ENCODE measurements at places on chromosomes 6 and 20. TPM values are rescaled to one million over a fixed set of nuclear protein-coding genes. Genes with fewer than 3 reads are reported as not detected.

DNA sequence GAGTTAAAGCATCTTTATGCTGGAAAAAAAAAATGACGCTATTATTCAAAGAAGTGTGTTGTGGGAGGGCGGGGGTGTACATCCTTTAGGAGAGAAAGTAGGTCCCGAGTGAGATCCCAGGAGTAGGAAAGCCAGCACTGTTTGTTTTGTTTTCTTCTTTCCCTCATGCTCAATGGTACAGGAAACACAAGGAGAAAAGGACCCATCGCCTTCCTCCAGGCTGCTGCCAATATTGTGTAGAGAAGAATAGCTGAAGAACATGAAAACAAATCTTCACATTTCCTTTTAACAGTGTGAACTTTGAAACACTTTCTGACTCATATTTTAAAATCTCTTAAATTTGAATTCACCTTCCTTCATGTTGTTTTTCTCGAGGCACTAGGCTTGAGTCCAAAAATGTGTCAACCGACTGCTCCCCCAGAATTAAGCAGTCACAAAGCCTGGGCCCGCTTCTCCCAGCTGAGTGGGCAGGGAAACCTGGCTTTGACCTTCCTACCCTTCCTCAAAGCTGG lies 22.3 kb downstream of the PPP1R16B start:
- no peak for DNase-seq

The CDC5L gene
- 16.9 TPM for total RNA-seq

The NR2E1 gene
- total RNA-seq, result not detected

GRCh38 chr20:41177636-41178035 lies 40.3 kb downstream of the PLCG1 start:
- no peak for DNase-seq

DNA sequence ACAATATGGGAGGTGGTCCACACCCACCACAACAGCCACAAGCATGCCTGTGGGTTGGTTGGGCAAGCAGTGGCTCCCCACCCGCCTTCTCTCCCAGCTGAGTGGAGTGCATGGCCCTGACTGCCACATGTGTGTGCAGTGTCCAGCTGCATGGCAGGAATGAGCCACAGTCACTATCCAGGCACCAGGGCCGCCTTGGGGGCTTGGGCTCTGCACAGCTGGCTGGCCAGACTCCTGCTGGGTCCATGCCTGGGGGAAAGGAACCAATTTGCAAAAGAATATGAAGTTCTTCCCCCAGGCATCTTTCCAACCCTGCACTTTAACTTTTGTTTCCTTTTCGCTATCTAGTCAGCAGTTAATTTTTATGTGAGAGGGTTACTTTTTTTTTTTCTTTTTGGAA lies 11.6 kb upstream of the ASCC3 start:
- no peak for DNase-seq

GRCh38 chr20:47740121-47740861 lies 45.0 kb downstream of the SULF2 start:
- DNase-seq, result no peak

DNA sequence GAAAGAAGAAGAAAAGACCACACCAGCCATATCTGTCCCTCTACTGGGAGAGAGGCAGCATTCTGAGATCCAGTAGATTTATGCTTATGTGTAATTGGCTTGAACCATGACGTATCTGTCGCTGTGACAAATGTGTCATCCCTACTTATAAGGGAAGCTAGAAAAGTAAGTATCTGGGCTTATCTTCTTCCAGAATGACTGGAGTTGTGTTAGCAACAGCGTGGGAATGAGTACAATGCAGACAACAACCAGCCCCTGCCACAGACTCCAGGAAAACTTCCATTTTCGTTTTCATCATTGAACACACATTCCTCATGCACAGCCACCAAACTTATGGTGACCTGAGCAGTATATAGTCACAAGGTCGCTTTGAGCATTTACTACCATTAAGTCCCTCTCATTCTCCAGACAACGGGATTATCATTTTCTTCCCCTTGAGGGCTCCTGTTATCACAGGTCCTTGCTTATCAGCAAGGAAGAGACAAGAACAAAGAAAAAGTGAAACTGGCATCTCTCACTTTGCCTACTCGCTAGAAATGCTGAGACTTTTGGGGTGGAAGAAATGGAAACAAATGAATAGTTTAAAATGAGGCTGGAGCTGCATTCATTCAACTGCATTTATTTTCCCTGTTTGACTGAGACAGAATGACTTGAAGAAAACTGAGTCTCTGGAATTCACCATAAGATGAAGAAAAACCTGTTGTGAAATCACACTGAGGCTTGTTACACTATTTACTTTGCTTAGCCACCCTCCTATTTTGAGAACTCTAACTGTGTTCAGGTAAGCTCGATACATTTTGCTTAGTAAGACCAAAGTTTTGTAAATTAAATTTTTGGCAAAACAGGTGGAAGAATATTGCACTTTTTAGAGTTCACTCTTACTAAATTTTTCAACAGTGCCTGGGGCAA lies 149.3 kb upstream of the FOXQ1 start:
- DNase-seq, result no peak

The CST2 gene
- not detected for total RNA-seq

GRCh38 chr6:158765499-158766068 lies 53.6 kb downstream of the EZR start:
- DNase-seq, result no peak

GRCh38 chr6:36594816-36595643 lies 868 bp downstream of the SRSF3 start:
- DNase-seq, result peak; percentile 67

DNA sequence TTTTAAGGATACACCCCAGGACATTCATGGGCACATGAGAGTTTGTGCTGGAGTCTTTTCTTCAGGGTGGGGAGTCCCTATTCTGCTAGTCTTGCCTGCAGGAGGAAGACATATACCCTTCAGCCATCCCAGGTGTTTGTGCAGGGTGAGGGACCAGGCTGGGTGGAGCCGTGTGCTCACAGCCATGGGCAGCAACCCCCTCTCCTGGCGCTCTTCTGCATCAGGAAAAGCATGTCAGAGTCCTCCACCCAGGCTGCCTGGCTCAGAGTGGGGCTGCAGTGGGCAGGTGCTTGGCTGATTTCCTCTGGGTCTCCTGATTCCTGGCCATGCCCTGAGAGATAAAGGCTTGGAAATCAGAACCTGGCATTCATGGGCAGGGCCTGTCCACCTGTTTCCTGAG lies 22.7 kb upstream of the MLN start:
- no peak for DNase-seq

DNA sequence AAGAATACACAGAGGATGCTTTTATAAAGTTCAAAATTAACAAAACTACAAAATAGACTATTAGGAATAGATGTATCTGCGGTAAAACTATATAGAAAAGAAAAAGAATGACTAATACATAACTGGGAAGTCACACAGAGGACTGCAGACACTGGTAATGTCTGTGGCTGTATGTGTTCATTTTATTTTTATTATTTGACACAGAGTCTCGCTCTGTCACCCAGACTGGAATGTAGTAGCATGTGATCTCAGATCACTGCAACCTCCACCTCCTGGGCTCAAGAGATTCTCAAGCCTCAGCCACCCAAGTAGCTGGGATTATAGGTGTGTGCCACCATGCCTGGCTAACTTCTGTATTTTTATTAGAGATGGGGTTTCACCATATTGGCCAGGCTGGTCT lies 38.9 kb downstream of the ESF1 start:
- no peak for DNase-seq

DNA sequence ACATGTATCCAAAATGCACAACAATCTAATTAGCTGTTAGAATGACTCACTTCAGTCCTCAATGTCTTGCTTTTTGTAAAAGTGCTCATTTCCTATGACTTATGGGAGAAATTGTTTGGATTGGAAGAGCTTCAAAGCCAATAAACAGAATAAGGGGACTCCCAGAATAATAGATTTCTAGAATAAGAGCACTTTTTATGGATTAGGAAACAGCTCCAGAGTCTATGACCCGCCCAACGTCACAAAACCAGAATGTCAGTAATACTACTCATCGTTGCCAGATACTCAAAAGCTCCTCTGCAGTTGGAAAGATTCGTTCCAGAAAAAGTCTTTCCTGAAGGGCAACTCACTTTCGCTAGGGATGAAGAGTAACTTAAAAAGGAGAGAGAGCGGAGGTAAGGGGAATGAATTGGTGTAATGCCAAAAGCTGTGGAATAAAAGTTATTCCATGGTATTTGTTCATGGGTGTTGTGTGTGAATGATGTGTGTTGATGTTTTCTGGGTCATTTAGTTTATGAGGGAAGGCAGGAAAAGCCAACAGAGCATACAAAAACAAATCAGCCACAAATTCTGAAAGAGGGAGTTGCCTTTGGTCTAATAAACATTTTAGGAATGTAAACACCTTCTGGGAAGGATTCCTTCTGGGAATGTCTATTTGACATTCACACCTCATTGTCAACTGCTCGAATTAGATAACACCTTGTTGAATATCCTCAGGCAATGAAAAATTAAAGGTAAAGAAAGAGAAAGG lies 64.6 kb downstream of the SYNE1 start:
- no peak for DNase-seq

DNA sequence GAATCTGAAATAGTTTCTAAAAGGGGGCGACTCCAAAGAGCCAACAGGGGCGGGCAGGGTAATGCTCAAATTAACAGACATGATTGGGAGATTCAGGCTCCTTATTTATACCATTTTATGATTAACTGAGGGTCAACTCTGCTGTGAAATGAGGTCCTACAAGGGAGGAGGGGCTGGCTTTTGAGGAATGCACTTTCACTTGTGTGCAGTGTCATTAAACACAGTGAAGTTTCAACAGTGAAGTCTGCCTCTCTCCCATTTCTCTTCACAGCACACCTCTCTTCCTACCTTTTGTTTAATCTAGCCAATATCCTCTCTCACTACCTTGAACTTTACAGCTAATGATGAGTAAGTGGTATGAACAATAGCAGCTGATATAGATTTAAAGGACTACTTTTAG lies 557.3 kb upstream of the CITED2 start:
- no peak for DNase-seq

DNA sequence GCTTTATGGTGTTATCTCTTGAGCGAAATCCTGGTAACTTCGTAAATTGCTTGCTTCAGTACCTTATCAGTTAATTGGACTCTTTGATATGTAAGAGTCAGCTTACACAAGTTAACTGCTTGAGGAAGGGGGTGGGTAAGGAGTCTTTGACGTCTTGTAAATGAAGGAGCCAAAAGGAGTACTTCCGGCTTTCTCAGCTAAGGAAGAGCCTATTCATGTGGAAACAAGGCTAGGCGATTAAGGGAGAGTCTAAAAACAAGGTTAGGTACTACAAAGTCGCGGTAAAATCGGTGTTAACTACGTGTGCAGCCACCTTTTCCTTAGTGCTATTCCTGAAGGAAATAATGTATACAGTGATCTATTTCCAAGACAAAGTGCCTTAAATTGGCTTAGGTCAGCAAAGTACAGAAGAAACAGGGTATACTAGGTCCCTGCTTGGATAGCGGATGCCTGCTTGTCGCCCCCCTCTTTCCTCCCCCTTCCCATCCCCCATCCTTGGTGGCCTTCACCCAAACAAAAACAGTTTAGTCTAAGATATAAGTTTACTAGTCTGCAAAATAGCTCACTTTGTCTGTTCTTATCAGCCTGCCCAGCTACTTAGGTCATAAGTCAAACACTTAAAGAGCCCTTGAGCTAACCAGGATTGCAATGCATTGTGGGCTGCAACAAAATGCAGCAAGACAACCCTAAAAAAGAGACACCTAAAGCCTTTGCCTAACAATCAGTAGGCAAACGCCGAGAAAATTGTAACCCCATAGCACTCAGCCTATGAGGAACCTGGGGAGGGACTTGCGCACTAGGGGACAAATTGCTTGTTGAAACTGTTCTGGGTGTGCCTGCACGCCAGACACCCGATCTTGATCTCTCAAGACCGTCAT lies 147.3 kb downstream of the TRIM27 start:
- no peak for DNase-seq

DNA sequence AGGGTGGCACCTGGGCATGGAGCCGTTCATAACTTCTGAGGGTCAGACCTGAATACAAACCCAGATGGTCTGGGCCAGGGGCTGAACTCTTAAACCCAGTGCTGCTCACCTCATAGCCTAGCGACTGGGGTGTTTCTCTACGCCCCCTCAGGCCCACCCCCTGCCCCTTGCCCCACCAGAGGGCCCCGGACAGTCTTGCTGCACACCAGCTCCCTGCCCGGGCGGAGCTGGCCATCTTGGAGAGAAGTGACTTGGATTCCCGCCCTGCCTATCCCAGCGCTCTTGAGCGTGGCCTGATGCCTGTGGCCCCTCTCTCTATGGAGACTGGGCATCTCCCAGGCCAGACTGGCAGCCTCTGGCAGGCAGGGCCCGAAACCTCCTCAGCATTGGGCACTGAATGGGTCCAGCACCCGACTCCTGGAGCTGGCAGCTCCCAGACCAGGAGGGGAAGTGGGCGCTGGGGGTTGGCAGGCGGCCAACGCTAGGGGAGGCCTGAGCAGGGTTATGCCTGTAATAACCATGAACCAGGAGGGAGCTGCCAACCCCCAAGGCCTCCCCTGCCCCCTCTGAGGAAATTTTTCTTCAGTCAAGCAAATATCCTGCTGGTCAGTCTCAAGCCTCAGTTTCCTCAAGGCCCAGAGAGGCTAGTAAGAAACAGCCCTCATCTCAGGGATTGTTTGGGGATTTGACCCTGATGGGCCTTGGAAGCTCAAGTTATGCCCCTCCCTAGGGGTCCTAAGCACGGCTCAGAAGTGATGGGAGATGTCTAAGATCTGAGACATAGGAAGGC lies 169.5 kb downstream of the VEGFA start:
- no peak for DNase-seq

- DNase-seq, result no peak
These were observed 47.2 kb upstream of the PLCB4 start for GRCh38 chr20:9021699-9022098.

DNA sequence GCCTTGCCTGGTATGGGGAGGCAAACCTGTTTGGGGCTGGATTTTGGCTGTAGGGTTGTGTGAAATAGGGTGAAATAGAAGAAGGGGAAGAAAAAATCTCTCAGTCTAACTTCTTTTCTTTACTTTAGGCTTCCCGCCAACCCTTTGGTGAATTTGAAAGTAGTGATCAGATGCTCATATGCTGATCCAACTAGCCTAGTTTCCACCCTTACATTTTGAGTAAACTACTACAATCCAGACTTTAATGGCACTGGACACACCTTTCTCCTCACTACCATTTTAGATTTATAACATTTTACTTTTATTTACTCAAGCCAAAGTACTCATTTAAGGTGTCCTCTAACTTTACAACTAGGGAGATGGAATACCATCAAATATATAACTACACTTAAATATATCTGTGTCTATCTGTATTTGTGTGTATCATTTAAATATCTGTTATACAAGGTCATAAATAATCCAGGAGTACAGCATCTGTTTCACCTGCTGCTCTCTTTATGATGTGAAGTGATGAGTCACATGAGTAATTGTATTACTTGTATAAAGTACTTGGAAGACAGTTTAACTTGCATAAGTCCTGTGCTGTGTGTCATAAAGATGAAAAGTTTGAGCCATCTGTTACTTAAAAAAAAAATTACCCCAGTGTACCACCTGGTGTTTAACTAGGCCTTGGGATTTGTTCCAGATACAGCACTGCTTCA lies 172.1 kb downstream of the CDKAL1 start:
- DNase-seq, result no peak

DNA sequence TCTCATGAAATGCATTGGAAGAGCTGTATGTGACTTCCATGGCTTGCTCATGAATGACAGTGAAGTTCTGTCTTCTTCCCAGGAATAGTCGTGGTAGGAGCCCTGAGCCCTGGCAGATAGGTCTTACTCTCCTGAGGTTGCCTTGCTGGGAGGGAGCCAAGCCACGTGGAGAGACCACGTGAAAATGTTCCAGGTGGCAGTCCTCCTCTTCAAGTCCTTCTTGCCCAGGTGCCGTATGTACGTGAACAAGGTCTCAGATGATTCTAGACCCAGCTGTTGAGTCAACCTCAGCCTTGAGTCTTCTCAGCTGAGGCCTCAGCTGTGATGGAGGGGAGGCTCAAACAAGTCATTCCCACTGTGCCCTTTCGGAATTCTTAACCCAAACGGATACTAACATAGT lies 192.4 kb upstream of the PRDM1 start:
- DNase-seq, result no peak

The IL17F gene
- not detected for total RNA-seq

The LRRC73 gene
- 0.46 TPM for total RNA-seq

Data from mucosa of descending colon (tissue), 3 donors.